ENCODE measurements at places on chromosomes 2 and 18.

DNA sequence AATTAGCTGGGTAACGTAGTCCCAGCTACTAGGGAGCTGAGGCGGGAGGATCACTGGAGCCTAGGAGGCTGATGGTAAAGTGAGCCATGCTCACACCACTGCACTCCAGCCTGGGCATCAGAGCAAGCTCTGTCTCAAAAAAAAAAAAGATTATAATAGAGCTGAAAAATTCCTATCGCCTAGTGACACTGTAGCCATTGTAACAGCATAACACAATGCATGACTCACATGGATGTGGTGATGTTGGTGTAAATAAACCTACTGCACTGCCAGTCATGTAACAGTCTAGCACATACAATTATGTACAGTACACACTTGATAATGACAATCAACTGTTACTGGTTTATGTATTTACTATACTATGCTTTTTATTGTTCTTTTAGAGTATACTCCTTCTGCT, 39.6 kb downstream of the MGAT4A start:
- DNase-seq, result no peak

GRCh38 chr2:5250482-5250881, 441.7 kb upstream of the SOX11 start:
- DNase-seq, result no peak

DNA sequence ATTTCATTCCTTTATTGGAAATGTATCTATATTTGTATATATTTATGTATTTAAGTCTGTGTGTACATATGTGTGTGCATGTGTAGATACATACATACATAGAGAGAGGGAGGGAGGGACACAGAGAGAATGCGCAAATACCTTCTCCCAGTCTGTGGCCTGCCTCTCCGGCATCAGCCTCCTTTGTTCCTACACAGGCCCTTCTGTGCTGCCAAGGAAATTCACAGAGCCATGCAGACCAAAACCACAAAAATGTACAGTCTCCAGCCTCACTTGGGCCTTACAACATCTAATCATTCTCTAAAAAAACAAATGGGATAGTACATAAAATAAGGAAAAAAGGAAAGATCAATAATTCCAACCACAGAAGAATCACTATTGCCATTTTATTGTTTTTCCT, 8.8 kb upstream of the CRACDL start:
- no peak for DNase-seq

DNA sequence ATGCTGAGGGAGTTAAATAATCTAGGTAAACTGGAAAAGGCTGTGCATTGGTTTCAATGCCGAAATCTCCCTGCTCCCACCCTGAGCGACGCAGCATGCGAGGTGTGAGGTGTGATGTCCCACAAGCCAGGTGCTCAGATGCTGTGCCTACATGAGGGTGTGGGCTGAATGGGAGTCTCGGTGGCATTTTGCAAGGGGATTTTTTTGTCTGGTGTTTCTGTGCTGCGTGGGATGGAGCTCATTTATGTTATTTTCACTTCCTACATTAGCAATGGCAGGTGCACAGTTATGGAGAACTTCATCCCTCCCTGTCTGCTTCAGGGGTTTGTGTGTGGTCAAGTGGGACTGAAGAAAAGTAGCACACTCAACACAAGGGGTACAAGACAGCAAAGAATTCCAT, 110.2 kb upstream of the CCDC68 start:
- no peak for DNase-seq

DNA sequence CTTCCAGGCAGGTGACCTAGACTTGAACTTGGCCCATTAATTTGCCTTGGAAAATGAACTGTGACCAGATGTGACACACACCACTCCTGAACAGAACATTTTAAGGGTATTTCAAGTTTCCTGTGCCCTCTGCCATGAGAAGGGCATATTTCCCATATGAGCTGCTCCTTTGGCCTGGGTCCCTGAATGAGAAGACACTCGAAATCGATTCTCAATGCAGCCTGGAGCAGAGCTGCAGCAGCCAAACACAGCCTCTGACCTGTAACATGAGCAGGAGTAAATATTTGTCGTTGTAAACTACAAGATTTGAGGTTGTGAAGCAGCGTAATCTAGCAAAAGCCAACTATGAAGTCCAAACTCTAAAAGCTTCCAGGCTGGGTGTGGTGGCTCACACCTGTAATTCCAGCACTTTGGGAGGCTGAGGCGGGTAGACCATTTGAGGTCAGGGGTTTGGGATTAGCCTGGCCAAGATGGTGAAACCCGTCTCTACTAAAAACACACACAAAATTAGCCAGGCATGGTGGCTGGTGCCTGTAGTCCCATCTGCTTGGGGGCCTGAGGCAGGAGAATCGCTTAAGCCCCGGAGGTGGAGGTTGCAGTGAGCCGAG, 30.1 kb upstream of the SOS1 start:
- DNase-seq, result no peak

- no peak for DNase-seq
Observed at GRCh38 chr18:59689756-59690155, 7.5 kb downstream of the CCBE1 start.

DNA sequence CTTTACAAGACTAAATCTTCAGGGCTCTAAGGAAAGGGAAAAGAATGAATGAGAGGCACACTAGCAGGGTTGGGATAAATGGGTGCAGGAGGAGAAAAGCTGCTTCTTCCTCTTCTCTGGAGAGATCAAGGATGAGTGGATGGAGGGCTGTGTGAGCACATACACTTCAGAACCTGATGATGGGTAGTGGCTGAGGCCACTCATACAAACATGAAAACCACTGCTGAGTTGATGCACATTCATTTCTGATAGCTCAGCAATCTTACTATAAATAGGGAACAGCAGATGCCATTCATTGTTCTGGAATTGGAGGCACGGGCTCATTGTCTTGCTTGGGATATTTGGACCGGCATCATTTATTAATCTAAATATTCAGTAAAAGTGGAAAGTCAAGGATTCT, 152.4 kb upstream of the KCTD1 start:
- no peak for DNase-seq

- DNase-seq, result no peak
Observed at GRCh38 chr2:105220604-105221003, 20.9 kb upstream of the GPR45 start.

- DNase-seq, result no peak
Observed at GRCh38 chr18:11454040-11454439, 155.4 kb upstream of the SLC35G4 start.

DNA sequence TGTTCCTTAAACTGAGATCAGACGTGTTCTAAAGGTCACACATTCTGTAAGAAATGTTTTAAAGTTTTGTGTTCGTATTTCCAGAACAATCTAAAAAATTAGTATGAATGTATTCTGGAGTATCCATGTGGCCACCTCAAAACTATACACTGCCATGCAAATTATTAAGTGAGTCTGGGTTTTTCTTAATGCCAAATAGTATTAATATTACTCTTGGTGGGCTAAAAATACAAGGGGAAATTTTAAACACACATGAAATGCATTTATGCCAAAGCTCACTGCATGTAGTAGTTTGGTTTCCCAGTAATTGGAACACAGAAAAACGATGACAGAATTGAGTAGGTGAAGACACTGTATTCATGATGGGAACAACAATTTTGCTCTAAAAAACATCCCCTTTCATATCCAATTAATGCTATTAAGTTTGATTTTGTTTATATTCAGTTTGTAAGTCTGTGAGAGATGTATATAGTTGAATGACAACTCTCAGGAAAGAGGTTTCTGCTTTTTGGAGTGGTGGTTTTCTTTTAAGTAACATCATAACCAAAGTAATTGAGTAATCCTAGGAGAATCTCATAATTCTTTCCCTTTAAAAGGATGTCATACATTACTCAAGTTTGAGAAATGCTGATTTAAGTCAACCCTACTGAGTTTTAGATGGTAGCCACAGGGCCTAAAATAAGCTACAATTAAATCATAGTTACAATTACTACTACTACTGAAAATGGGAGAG, 75.7 kb upstream of the CDCA7 start:
- no peak for DNase-seq

GRCh38 chr2:47783486-47784351, 774 bp downstream of the MSH6 start:
- DNase-seq, result peak; percentile 79

- no peak for DNase-seq
Observed at GRCh38 chr2:168155046-168155445, 92.3 kb downstream of the STK39 start.

DNA sequence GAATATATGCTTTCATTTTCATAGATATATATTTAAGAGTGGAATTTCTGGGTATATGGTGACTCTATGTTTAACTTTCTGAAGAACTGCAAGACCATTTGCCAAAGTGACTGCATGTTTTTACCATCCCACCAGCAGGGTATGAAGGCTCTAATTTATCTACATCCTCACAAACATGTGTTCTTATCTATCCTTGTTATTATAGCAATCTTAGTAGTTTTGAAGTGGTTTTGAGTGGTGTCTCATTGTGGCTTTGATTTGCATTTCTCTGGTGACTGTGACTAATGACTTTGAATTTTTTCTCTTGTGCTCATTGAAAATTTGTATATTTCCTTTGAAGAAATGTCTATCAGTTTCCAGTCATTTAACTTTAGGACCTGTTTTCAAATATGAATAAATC, 310.2 kb upstream of the NRP2 start:
- no peak for DNase-seq

DNA sequence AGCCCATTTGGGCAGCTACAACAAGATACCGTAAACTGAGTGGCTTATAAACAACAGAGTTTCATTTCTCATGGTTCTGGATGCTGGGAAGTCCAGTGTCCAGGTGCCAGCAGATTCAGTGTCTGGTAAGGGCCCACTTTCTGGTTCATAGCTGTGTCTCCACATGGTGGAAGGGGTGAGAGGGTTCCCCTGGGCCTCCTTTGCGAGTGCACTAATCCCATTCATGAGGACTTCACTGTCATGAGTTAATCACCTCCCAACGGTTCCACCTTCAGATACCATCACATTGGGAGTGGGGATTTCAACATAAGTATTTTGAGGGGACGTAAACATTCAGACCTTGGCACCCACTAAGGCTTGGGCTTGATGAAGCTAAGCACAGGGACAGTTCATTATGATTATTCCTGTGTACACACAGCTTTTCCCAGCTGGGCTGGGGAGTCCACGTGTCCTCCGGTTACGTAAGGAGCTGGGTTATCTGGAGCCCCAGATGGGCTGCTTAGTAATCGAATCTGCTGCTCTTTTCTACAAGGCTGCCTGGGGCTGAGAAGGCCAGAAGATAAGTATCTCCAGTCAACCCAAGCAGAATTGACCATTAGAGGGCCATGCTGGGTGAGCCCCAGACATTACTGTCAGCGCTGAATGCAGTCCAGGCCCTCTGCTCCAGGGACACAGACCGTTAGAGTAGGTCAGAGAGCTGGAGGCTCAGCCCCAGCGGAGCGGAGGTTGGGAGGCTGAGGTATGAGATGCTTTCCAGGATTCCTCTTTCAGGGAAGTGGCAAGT, 42.7 kb downstream of the EPAS1 start:
- DNase-seq, result no peak

GRCh38 chr18:31789409-31789808, 28.7 kb upstream of the SLC25A52 start:
- DNase-seq, result no peak

DNA sequence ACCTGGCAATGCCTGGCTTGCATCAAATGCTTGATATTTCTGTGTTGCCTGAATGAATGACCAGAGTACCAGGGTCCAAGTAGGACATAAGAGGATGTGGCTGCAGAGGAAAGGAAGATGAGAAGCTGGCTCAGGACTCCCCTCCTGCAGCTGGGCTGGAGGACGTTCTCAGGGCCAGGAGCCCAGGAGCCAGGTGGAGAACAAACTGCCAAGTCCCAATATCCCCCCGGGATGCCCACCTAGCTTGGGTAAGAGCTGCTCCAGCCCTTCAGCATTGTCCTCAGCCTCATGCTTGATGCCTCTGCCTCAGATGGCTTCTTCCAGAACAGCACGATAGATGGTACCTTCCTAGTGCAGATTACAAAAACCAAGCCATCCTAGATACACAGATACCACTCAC, 8.6 kb upstream of the ATP6V1B1 start:
- no peak for DNase-seq

DNA sequence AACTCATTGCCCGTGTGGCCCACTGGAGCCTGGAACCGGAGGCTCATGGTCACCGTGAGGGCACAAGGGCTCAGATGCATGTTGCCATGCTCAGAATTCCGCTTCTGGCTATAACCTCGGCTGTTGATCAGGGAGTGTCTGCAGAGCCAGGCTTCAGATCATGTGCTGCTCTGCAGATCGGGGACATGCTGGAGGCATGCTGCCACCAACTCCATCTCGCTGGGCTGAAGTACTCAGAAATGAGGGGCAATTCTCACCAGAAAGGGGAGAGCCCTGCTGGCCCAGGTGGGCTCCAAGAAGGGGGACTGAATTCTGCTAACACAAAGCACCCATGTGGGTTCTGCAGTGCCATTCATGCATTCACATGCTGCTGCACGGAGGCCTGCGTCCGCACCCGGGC, 269.2 kb upstream of the PXDN start:
- no peak for DNase-seq

GRCh38 chr2:215141706-215142105, 3.3 kb upstream of the ABCA12 start:
- DNase-seq, result no peak

DNA sequence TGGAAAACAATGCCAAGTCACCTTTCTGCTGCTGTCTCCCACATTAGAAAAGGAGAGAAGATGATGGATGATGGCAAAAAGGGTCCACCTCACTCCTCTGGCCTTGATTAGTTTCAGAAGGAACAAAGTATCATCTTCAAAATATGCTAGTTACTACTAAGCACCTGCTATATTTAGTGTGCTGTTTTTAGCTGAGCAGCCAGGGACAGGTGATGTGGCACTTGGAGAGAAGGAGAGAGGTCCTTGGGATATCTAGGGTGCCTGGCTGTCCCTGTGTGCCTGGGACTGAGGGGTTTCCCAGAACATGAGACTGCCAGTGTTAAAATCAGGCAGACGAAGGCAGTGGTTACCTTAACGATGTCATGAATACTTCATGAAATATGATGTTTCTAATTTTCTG, 235.5 kb upstream of the NT5C1B start:
- no peak for DNase-seq

DNA sequence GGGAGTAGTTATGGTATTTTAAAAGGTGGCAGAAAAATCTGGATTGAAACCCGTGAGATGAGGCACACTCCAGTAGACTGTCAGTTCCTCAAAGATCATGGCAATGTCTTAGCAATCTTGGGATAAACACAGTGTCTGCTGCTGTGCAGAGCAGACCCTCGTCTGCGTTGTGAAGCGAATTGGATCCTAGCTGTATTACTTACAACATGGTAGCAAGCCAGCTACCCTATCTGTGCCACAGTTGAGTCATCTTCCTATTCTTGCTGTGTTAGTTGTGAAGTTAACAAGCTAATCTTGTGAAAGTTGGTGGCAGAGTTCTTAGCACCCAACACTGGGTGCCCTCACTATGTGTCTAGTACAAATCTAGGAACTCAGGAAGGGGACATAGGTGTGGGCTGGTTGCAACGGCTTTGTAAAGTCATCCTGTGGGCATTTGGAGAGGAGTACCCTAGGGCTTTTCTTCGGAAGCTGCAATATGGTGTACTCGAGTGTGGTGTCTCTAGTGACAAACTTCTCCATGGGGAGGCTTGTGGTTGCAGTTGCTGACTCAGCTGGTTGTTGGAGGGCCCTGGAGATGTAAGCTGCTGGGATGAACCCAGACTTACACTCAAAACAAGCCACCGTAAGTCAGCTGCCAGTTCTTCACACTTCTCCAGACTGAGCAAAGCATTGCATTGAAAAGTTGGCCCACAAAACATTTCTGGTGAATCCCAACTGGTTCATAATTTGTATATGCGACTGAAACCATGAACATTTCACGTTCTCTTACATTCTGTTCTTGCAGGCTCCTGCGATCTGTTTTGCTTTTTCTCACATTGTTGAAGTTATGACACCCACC, 61.5 kb downstream of the ADCYAP1 start:
- no peak for DNase-seq

All from activated CD4-positive, alpha-beta T cell treated with anti-CD3 and anti-CD28 coated beads for 36 hours (primary cell).